MCF 10A (cell line): ENCODE measurements at places on chromosomes 6 and 20.

DNA sequence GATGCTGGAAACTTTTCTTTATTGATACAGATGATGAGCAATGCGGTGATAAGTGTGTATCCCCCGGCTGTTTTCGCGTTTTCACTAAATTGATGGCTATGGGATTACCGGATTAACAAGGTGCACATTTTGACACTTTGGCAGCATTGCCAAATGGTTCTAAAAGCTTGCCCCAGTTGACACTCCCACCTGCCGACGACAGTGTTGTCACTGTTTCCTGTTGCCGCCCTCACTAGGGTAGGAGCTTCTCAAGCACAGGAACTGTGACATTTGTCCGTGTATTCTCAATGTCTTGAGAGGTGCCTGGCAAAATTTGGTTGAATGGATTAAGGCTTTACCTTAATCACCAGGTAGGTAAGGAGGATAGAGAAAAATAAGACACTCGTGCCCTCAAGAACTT is 9.8 kb upstream of the MAPK13 start:
- no peak for DNase-seq

- no peak for DNase-seq
These were observed 173.6 kb downstream of the SASH1 start for GRCh38 chr6:148516217-148516616.

DNA sequence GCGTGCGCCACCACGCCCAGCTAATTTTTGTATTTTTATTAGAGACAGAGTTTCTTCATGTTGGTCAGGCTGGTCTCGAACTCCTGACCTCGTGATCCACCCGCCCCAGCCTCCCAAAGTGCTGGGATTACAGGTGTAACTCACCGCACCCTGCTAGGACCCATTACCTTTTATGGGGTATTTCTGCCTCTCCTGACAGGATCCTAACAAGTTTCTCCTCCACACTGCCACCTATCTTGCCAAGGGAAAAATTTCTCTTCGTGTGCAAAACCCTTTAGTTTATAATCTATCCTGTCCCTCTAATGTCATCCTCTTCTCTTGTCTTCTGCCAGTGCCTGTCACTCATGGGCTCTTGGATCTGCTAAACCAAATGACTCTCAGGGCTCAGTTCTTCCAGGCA is 1.9 kb downstream of the STMND1 start:
- DNase-seq, result peak; percentile 14

- no peak for DNase-seq
These were observed 40.0 kb upstream of the OCSTAMP start for GRCh38 chr20:46590443-46590842.

DNA sequence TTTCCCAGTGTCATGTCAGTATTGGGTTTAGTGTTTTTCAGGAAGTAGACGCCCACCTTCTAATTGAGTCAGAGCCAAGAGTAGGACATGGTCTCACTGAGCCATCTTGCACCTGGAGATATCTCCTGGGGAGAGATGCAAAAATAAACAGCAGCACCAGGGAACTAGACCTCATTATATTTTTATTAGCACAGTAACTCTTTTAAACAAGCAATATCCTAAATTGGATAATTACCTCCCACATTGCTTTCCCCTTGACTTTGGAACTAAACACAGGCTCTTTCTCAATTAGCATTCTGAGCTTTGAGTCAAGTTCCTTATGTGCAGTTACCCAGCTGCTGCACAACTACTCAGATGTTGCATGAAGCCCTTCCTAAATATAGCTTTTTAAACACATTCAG is 175.4 kb downstream of the IBTK start:
- no peak for DNase-seq

DNA sequence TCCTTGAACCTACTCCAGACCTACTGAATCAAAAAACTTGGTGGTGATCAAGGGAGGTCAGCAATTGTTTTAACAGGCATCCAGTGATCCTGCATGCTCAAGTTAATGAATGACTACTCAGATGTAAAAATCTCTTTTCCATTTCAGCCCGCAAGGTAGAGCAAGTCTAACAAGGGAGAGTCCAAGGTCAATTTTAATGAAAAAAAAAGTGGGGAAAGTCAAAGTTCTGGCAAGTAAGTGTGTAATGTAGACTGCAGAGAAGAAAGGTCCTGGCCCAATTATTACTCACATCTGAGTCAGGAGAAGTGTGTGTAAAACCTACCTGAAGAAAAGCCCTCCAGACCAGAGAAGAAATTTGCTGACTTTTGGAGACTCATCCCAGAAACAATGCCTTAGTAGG is 193.5 kb downstream of the UBE3D start:
- no peak for DNase-seq

DNA sequence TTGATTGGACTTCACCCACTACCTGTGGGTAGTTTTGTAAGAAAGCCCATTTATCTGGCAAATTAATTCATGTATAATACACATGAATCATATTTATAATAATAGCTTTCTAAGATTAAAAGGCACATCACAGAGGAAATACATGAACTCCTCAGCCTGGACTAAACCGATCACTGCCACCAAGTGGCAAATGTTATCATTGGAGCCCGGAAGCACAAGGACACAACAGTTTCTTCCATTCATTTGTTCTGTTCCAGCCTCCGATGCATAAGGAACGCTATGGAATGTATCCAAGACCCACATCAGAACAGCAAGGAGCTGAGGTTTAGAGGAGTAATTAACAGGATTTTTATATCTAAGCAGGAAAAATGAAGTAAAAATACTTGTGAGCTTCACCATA is 13.9 kb upstream of the IPCEF1 start:
- DNase-seq, result peak; percentile 38

DNA sequence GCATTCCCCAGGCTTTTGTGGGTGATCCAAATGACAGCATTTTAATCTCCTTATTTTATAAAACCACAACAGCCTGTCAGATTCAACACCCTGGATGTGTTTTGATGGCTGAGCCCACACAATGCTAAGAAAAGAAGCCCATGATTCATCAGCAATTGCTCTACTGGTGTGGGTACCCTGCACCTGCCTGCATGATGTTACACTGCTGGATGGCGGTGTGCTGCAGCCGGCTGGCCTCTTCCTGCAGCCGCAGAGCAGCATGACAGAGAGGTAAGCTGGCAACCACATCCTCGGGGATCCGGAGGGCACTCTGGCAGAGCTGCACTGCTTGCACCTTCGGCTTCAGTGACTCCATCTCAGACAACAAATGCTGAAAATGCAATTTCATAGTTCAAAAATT is 327.5 kb downstream of the SYNE1 start:
- DNase-seq, result no peak

DNA sequence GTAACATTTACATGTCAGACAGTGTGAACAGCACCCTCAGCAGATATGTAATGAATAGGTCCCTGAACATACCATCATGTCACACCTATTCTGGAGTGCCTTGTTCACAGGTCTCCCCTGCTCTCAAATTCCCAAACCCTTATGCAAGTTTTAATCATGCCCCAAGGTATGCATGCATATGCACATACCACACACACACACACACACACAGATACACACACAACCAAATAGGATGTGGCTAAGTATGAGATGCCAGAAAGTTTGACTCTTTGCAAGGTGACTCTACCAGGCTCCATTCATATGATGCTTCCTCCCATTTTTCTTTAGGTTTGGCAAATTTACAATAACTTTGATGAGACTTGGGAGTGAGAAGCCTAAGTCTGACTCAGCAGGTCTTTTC is 243.8 kb upstream of the IRAK1BP1 start:
- no peak for DNase-seq

DNA sequence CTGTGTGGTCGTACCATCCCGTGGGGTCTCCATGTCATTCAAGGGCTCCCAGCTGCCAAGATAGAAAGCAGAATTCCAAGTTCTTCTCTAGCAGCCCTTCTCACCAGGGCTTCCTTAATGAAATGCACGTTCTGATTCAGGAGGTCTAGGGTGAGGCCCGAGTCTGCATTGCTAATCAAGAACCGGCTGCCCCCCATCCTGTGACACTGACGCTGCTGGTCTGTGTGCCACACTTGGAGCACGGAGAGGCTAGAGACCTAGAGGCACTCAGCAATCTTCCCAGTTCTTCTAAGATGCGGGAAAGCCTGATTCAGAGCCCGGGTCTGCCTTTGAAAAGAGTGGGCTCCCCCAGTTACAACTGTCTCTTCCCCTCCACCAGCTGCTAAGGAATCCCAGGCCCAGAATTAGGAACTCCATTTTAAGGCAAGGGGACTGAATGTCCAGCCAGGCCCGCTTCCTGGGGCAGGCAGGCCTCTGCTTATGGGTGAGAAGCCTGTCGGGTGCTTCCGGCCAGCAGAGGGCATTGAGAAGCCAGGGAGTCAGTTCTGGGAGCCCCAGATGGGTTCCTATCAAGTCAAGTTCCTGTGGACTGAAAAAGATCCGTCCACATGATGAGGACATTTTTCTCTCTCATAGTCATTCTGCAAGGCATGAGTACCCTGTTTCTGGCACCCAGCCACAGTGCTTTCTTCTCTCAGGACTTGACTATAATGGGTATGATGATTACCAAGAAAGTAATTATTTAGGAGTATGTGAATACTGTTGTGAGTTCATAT is 69.8 kb upstream of the RIN2 start:
- DNase-seq, result peak; percentile 84

DNA sequence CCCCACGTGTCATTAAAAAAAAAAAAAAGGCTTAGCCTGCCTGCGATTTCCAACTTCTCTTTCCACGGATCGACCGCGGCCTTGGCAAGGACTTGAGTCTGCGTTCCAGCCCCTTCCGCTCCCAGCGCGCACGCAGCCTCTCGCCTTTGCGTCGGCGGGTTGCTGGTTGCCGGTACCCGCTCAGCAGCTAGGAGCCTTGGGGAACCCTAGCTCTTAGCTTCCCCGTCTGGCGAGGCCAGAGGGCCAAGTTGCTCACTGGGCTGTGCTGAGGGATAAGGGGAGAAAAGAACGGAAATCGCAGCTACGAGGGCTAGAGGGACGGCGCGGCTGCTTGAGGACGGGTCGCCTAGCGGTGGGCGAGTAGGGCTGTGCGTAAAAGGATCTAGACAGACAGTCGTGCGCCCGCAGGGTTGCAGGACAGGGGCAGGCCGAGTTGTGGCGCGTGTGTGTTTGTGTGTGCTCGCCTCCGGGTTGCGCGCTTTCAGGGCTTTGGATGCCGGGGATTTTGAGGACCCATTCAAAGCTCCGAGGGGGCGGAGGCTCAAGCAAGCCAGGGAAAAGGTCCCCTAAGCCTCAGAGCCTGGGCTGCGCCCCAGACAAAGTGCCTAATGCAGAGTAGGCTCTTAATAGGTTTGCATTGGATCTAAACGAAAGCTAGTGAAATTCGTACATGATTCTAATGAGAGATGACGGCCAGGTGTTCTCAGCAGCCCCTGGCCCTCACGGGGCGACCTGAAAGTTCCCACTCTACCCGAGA is 40.5 kb upstream of the OSTM1 start:
- DNase-seq, result no peak

GRCh38 chr20:21573259-21573658 is 59.4 kb upstream of the NKX2-2 start:
- DNase-seq, result no peak
